ENCODE measurements at places on chromosomes 6 and 20.

GRCh38 chr6:139369568-139370282, 4.7 kb downstream of the CITED2 start:
- DNase-seq = peak; percentile 52

GRCh38 chr20:51223183-51223720, 200.3 kb upstream of the KCNG1 start:
- DNase-seq = no peak

GRCh38 chr6:123017104-123017682, 21.2 kb downstream of the CLVS2 start:
- DNase-seq = no peak

DNA sequence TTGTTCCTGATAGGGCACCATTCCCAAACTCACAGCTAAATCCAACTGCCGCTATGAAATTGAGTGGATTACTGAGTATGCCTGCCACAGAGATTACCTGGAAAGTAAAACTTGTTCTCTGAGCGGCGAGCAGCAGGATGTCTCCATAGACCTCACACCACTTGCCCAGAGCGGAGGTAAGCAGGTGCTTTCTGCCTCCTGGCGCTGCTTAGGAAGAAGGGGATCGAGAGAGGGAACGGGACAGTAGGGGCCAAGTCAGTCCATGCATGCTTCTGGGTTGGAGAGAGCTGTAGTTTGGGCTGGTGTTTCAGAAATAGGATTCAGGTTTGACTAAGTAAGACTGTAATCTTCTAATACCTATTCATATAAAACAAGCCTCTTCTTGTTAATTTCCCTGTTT, 63.7 kb downstream of the IGF2R start:
- DNase-seq = no peak

- DNase-seq = no peak
Measured at GRCh38 chr6:138988469-138988834, 399 bp upstream of the REPS1 start.

DNA sequence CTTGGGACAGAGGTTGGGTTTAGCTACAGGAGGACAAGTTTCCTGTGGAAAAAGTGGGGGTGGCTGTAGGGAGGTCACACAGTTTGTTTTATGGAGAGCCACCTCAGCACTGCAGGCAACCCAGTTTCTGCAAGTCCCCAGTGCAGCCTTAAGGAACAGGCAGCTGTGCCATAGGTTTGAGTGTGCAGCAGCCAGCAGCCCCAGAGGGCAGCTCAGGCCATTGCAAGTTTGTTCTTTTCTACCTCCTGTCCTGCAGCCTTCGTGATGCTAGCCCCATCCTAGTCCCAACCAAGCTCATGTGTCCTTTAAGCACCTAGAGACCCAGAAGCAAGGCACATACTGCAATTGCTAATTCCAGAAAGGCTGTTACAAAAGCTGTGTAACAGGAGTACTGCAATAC, 58.8 kb downstream of the ZBTB9 start:
- DNase-seq = no peak

DNA sequence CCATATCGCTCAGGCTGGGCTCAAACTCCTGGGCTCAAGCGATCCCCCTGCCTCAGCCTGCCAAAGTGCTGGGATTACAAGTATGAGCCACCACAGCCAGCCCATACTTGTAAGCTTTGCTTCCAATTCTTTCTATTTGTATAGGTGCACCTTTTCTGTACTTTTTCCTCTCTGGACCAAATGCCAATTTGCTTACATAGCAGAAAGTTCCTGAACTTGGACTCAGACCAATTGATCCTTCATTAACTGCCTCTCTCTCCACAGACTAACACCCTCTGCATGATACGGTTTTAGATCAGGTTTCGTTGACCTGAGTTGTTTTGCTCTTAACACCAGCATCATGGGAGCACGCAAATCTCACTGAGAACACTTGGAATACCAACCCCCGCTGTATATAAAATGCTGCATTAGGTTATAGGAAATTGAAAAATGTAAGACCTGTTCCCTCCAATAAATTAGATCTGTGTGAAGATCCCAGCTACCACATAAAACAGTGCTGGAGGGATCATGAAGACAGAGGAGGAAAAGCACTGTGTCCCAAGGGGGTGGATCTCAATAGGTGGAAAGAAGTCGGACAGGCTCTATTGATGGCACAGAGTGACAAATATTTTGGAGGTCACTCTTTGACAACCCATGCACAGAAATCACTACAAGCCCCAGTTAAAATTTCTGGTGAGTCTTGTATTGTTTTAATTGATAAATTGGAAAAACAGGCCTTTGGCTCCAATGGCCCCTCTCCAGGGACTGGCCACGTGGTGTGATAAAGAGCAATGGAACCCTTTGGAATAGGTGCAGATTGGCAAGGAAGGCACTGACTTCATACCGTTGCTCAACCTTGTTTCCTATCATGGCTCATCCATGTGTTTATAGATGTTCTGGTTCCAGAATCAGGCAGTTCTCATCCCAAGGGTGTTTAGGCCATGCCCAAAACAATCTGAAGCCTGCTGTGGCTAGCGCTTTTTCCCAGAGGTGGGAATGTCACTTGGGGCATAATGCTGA, 51.2 kb downstream of the ISM1 start:
- DNase-seq = no peak

GRCh38 chr20:7959484-7959883, 19.2 kb upstream of the HAO1 start:
- no peak for DNase-seq

DNA sequence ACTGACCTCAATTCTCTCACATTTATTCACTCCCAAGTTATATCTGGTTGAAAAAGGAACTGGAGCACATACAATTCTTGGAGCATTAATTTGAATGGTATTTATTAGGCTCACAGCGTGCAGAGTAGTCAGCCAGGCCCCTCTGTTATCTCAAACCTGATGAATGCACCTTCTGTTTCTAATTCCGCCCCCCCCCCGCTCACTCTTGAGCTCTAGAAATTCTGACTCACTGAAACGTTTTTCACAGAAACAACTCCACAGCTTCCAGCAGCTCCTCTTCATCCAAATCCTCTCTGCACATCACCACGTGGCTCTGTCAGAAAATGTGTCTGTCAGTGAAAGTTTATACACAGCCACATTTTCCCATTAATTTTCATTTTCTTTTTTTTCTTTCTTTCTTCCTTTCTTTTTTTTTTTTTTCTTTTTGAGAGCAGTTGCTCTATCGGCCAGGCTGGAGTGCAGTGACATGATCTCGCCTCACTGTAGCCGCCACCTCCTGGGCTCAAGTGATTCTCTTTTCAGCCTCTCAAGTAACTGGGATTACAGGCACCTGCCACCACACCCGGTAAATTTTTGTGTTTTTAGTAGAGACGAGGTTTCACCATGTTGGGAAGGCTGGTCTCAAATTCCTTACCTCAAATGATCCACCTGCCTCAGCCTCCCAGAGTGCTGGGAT, 109.4 kb downstream of the TBXT start:
- DNase-seq = no peak

GRCh38 chr6:170437719-170438401, 115.2 kb downstream of the PSMB1 start:
- DNase-seq = no peak

DNA sequence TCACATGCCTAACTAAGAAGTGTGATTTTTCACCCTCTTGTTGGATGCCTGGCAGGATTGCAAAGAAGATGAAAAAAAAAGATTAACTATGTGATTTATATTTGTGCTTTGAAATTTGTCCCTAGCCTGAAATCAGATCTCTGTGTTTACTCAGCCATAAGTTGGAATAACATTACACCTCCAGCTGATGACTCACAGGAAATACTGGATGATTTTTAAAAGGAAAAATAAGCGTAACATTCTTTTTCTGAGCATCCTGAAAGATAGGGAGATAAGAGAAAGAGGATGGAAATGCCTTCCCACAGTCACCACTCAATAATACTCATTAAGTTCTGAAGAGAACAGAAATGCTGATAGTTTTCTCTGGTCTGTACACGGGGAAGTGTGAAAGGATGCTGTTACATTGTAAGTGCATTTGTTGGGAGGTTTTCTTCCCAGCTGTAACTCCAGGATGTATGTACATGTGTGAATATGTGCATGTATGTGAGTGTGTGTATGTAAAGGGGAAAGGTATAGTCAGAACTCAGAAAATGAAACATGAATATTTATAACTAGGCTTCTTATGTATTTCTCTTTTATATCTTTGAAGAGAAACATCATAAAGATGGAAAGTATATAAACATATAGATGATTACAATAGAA, 37.4 kb upstream of the RIPPLY2 start:
- peak; percentile 31 for DNase-seq

DNA sequence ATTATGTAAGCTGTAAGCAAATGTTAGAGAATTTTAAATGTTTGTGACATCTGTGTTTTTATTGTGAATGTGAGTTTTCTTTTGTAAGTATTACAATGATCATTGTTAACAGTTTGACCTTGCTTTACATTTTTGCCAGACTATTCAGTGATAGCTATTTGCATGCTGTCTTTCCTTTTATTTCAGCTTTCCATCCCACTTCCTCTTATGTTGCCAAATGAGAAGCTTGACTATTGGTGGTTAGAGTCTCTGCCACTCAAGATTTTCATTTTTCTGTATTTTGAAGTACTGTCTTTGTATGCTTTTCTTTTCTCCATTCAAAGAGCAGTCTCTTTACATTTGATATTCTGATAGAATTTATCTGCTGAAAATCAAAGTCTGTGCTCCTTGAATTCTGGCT, 104.1 kb downstream of the PRIM2 start:
- no peak for DNase-seq

- no peak for DNase-seq
Measured at GRCh38 chr6:25342802-25343201, 63.6 kb downstream of the CARMIL1 start.
